ENCODE measurements at places on chromosomes 6 and 20.

- DNase-seq, result no peak
These were observed 222.6 kb downstream of the C6orf118 start for GRCh38 chr6:165086814-165087213.

DNA sequence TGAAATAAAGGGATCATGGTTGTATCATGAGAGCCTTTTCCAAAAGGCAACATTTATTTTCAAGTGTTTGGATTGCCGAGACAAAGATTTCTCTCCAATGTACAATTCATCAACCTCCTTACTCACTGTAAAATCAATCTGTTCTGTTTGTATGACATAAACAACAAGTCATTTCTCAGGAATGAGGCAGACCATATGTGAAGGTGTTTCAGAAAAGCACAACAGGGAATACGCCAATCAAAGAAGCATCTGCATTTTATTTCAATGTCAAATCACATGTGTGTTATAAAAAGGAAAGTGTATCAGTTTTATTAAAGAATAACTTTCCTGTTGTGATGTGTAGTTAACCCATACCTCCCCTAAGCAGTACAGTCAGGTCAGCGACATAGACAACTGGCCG is 653.7 kb downstream of the TFAP2A start:
- no peak for DNase-seq

DNA sequence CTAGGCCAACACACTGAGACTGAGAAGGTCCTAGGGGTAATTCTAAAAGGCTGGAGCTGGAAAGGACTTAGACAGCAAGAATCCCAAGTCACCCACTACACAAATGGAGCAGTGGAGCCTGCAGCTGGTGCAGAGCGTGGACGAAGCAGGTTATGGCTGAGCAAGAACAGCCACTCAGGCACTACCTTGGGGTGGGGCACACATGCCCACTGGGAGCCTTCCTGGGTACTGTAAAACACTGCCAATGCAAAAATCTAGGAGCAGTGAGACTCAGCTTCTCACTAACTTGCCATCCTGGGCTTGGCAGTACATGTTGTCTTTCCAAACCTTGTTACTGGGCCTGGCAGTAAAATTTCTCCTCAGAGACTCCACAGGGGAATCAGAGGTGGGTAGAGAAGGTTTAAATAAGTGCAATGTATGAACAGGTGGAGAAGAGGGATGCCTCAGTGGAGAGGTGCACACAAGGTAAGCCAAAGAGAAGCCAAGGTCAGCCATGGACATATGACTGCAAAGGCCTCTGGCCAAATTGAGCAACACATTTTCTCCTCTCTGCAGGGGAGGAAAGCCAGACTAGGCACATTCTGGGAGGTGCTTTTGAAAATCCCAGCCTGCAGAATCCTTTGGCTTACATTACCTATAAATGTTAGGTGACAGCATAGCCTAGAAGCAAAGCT is 105.6 kb downstream of the TNFRSF21 start:
- DNase-seq, result no peak

DNA sequence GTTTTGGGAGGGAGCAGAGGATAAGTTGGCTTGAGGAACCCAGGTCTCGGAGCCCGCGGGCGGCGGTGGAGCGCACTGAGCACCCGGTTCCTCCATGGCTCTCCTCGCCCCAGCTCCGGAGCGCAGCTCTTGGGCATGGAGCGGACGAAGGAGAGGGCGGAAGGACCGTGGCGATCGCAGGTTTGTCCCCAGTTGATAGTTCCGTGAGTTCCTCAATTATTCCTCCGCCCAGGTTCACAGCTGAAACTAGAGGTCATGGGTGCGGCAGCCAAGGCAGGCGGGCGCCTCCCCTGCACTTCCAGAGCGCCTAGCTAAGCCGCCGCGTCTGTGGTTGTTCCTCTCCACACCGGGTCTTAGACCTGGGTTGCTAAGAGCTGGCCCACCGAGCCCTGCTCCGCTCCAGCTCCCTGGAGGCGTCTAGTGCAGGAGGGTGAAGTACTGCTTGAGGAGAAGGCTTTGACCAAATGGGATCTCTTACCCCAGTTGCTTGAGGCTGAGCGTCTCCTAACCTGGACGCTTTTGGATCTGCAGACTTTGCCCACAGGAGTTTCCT is at the start of gene HTR1B:
Gene HTR1B, minus strand, starts transcription at position 184 of the 553 bp plus-strand sequence. Its CDS starts 88 bp downstream, at position 96.
- peak; percentile 53 for DNase-seq

GRCh38 chr6:131652472-131652871 is 15.4 kb downstream of the ENPP3 start:
- DNase-seq, result no peak

- no peak for DNase-seq
These were observed 57.0 kb upstream of the STX16 start for GRCh38 chr20:58593880-58594638.

DNA sequence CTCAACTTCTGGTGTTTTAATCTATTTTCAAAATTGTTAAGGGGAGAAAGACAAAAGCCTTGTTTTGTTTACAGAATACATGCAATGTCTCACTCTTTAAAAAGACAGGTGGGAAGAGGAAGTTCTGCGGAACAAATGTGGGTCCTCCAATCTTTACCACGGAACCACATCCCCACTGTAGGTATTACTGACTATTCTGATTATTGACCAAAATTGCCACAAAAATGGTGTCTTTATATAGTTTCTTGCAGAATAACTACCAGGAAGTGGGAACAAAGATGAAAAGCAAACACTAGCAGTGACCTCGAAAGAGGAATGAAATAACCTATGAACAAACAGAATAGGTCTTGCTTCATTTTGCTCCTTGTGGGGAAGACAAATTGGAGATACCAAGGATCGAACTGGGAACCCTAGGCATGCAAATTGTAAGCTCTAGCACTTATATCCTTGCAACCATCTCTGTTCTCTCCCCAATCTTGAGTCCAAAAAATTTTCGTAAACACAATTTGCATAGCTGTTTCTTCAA is 106.7 kb downstream of the GPX5 start:
- DNase-seq, result no peak

- DNase-seq, result no peak
These were observed 39.0 kb downstream of the CAP2 start for GRCh38 chr6:17432356-17432755.

DNA sequence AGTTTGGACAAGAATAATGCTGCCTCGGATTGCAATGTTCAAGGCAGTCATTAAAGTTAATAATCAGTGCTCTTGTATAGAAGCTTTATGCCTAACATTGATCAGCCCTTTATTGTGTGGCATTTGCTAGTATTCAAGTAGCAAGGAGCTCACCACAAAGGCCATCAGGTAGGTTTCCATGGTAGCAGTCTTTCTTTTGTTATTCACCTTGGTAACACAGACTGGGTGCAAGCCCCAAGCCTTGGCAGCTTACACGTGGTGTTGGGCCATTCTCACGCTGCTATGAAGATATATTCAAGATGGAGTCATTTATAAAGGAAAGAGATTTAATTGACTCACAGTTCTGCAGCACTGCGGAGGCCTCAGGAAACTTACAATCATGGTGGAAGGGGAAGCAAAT is 149.3 kb downstream of the ADAT2 start:
- DNase-seq, result peak; percentile 20

- DNase-seq, result no peak
These were observed 368.9 kb upstream of the JARID2 start for GRCh38 chr6:14876778-14877613.

GRCh38 chr20:3195590-3196237 is 8.8 kb downstream of the DDRGK1 start:
- DNase-seq, result no peak

DNA sequence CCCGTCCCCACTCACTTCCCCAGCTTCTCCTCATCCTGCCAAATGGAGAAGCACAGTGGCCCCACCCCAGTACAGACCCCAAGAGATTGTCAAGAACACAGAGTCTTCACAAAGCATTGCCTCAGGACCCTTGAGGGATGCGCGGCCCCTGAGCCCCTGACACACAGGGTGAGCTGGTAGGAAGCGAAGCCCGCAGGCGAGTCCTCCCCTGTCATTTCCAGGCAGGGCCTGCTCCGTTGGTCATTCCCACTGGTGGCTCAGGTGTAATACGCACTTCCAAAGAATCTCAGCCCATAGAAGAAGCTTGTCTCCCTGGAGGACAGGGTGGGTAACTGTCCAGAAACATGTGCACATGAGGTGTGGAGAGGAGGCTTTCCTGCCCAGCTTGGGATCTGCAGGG is 404.2 kb downstream of the THBS2 start:
- DNase-seq, result no peak

DNA sequence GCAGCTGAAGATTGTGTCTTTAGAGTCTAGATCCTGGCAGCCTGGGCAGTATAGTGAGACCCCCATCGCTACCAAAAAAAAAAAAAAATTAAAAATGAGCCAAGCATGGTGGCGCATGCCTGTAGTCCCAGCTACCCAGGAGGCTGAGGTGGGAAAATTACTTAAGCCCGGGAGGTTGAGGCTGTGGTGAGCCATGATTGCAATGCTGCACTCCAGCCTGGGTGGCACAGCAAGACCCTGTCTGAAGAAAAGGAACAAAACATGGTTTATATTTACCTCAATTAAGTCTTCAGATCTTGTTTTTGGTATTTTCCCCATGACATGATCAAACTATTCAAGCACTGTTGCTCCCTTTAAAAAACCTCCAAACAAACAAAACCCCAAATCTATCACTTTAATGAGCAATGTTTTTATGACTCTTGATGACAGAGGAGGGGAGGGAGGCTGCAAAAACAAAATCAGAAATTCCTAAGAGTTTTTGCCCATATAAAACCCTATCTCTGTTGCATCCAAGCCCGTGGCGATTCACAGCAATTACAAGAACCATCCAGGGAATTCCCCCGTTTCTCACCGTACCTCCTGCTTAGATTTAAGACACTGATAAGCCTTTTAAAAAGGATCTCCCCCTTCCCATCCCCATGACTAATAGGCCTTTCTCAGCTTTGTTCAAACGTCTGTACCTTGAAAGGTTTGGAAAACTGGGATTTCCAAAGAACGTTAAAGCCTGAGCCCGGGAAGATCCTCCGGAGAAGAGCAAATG is 259.9 kb downstream of the BMP7 start:
- DNase-seq, result no peak

DNA sequence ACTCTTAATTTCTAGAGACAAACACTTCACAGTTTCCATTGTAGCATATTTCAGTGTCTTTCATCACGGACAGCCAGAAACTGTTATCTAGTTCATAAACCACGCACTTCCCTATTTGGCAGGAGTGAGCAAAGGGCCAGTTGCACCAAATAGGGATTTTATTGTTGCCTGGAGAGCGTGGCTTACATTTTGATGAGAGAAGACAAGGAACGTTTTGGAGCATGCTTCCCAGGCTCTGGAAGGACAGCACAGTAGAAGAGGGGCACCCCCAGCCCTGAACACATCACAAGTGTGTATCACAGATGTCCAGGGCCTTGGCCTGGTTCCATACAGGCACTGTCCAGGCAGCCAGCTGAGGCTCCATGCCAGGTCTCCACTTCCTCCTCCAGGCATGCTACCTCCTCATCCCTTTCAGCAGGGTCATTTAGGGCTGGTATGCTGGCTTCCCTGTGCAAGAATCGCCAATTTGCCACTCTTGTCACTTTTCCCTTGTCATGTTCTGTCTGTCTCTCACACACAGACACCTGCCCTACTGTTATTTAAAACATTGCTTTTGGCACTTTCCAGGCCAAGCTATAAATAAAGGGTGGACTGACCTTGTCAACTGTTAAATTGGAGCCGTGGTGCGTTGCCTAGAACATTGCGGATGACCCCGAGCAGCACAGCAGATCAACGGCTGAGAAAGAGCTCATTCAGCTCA is 235.0 kb upstream of the GMDS start:
- DNase-seq, result no peak

DNA sequence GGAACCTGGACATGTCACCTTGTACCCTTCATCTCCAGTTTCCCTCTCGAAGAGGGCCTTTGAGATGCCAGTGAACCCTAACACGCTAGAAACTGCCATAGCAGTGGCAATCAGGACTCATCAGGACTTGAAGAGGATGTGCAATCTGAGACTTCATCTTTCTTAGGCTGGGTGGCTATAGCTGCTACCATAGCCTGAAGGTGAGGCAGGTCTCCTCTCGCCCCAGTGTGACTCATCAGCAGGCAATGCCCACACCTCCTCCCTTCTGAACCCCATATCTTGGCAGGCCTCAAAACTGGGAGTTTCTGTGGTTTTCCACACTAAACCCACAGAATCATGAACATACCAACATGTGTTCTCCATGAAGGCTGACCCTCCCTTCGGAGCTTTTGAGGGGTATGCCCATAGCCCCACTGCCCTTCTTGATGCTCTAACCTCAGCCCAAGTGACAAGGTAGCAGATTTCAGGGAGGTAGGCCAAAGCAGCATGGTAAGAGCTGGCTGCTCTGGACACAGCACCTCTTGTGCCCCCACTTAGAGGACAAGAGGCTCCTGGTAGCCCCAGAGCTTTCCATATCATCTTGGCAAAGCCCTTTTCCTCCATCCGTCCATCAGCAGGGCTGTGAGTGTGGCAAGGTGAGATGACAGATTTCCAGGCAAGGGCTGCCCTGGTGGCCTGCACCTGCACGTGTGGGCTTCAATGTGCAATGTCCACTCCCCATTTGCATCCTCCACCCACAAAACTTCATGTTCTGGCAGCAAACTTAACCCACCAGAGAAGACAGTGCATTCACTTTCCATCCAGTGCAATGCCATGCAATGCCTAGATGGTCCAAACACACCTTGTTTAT is 2.6 kb downstream of the BLCAP start:
- DNase-seq, result no peak

- DNase-seq, result no peak
These were observed 185.8 kb upstream of the MAN1A1 start for GRCh38 chr6:119535332-119535731.

DNA sequence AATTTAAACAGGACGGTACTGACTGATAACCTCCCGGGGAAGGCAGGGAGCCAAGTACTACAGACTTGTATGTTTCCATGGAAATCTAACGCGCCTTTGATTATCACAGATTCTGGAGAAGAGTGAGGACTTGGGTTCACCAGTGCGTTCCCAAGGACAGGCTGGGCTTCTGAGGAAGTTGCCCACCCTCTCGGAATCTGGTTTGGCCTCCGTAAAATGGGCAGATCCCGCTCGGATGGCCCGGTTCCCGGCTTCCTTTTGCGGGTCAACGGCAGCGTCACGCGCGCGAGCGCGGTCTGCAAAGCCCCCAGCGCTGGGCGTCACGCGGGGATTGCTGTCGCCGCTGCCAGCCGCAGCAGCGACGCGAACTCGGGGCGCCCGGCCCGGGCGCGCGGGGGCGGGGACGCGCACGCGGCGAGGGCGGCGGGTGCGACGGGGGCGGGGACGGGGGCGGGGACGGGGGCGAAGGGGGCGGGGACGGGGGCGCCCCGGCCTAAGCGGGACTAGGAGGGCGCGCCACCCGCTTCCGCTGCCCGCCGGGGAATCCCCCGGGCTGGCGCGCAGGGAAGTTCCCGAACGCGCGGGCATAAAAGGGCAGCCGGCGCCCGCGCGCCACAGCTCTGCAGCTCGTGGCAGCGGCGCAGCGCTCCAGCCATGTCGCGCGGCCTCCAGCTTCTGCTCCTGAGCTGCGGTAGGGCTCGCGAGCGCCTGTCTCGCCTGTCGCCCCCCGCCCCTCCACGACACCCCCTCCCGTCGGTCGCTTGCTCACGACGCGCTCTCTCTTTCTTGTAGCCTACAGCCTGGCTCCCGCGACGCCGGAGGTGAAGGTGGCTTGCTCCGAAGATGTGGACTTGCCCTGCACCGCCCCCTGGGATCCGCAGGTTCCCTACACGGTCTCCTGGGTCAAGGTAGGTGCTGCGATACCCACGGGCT is at the start of gene CD83:
Gene CD83, plus strand, starts transcription at position 615 of the 933 bp plus-strand sequence. Its CDS starts 40 bp downstream, at position 655.
- peak; percentile 59 for DNase-seq

GRCh38 chr6:6749702-6750491 is 161.4 kb downstream of the LY86 start:
- DNase-seq, result no peak

Measured in NCI-H748 treated with DMSO at 0.1 percent for 48 hours (cell line).